CD4-positive, alpha-beta memory T cell (primary cell): ENCODE measurements at places on chromosomes 7 and 10. TPM values are rescaled to one million over a fixed set of nuclear protein-coding genes. Genes with fewer than 3 reads are reported as not detected.

WNT8B gene
- total RNA-seq = not detected

GRCh38 chr10:9615189-9615588 lies 1402.5 kb upstream of the CELF2 start:
- no peak overlapping the region for H3K27ac ChIP-seq
- H3K4me3 ChIP-seq = no peak overlapping the region
- DNase-seq = no peak
- H3K36me3 ChIP-seq = no peaks in the 10 kb centered on the region

DNA sequence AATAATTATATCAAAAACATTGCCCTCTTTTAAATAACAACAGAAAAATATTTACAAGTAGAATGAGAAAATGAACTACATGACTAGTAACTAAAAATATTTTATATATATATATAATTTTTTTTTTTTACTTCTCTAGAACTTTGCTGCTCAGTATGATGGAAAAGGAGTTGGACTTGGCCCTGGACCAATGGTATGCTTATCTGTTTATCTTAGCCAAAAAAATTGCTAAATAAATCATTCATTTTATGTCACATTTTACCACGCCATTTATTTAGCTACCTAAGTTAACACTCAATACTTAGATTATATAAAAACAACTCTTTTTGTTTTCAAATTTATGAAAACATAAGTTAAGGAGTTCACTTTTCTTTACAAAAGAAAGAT lies 6.7 kb downstream of the COL1A2 start:
- no peak overlapping the region for H3K4me3 ChIP-seq
- no peaks in the 10 kb centered on the region for H3K36me3 ChIP-seq
- DNase-seq = no peak
- H3K4me1 ChIP-seq = no peaks in the 10 kb centered on the region
- no peak overlapping the region for H3K27ac ChIP-seq

- DNase-seq = no peak
- H3K4me3 ChIP-seq = no peak overlapping the region
- H3K27ac ChIP-seq = no peak overlapping the region
- H3K27me3 ChIP-seq = no peaks in the 10 kb centered on the region
- peaks cover 69% of the 10 kb centered on the region for H3K36me3 ChIP-seq
These were observed 69.8 kb upstream of the GNA12 start for GRCh38 chr7:2913760-2914387.

GRCh38 chr7:98024075-98024474 lies 34.1 kb upstream of the OCM2 start:
- H3K27me3 ChIP-seq = no peaks in the 10 kb centered on the region
- H3K4me1 ChIP-seq = no peaks in the 10 kb centered on the region
- no peak overlapping the region for H3K27ac ChIP-seq
- DNase-seq = no peak

DNA sequence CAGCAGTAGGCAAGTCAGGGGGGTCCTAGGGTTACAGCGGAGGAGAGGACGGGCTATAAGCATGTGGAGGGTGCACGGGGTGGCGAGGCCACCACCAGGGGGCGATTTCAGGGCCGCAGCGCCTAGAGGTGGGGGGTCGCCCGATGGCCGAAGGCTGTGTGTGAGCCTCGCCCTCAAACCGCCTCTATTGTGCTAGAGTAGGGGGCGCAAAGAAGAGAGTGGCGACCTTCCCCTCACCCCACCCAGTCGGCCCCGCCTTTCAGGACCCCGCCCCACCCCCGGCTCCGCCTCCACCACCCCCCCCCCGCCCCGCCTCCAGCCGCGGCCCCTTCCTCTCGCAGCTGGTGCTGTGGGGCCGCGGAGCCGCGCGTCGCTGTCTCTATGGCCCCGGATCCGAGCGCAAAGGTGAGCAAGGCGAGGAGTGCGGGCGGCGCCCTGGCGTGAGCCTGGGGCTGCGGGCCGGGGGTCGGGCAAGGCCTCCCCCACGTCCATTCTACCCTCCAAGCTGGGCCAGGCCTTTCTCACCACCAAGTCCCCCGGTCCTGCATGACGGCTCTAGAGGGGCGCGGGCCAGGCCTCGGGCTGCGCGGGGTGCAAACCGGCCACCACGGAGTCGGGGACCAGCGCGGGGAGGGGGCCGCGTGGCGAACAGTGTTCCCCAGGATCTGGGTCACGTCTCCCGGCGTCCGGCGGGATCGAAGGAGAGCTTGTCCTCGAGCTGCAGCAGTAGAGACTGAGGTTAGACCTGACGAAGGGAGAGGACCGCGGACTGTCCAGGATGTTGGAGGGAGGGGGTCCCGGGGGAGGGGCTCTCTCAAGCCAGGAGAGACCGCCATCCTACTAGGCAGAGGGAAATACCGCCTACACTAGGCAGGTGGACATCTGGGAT lies at the start of gene SEMA4G:
Gene SEMA4G (plus strand): TSS at position 318 of the 889 bp plus-strand sequence. CDS start 3,409 bp downstream, outside the sequence.
- H3K4me1 ChIP-seq = peaks cover 18% of the 10 kb centered on the region
- H3K27me3 ChIP-seq = no peaks in the 10 kb centered on the region
- no peaks in the 10 kb centered on the region for H3K36me3 ChIP-seq
- peak within 1 kb of the TSS; percentile 58 for H3K4me3 ChIP-seq

GRCh38 chr10:121926671-121927317 lies 1.0 kb downstream of the ATE1 start:
- no peaks in the 10 kb centered on the region for H3K27me3 ChIP-seq
- H3K36me3 ChIP-seq = peaks cover under 1% of the 10 kb centered on the region
- peak overlapping the region; percentile 90 for H3K27ac ChIP-seq
- peak; percentile 55 for DNase-seq
- H3K4me1 ChIP-seq = peaks cover 17% of the 10 kb centered on the region

DNA sequence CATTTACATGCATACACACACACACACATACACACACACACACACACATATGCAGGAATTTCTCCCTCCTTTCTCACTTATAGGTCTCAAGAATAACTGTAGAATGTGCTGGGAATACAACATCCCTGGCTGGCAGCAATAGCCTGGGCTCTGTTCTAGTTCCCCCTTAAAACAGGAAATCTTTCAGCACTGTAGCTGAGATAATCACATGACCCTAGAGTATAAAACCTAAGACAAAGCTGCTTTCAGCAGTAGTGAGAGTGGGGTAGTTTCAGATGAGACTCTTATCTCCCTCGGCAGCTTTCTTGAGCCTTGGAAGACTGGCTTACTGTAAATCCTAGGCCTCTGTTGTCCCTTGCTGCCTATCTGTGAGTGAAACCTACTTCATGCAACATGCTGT lies 137.4 kb upstream of the AKR1E2 start:
- no peak for DNase-seq
- no peaks in the 10 kb centered on the region for H3K36me3 ChIP-seq
- no peak overlapping the region for H3K4me3 ChIP-seq

DNA sequence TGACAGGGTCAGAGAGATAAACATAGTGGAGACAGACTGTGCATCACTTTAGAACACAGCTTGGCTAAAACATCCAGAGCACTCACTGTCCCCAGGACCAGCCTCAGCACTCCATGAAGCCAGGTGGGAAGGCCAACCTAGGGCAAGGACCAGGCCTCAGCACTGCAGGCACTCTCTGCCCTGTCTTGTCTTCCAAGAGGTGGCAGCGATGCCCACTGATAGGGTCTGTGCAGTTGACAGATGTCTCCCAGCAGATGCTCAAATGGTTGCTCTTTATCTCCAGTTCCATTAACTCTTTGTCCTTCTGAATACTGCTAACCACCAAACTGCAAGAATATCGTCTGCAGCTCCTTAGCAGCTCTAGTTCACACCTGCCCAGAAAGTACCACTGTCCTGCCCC lies 9.1 kb downstream of the DDX56 start:
- no peak overlapping the region for H3K4me3 ChIP-seq
- DNase-seq = no peak
- no peak overlapping the region for H3K27ac ChIP-seq
- H3K27me3 ChIP-seq = no peaks in the 10 kb centered on the region
- H3K4me1 ChIP-seq = peaks cover 10% of the 10 kb centered on the region
- H3K36me3 ChIP-seq = peaks cover 38% of the 10 kb centered on the region

- no peak overlapping the region for H3K4me3 ChIP-seq
- H3K27me3 ChIP-seq = no peaks in the 10 kb centered on the region
- H3K4me1 ChIP-seq = no peaks in the 10 kb centered on the region
- no peaks in the 10 kb centered on the region for H3K36me3 ChIP-seq
These were observed 6.9 kb downstream of the LYZL1 start for GRCh38 chr10:29295813-29296212.

GRCh38 chr7:1588978-1589377 lies 19.1 kb upstream of the PSMG3 start:
- H3K36me3 ChIP-seq = no peaks in the 10 kb centered on the region
- no peak overlapping the region for H3K4me3 ChIP-seq
- peaks cover 9% of the 10 kb centered on the region for H3K27me3 ChIP-seq
- DNase-seq = no peak
- no peak overlapping the region for H3K27ac ChIP-seq

- peaks cover 28% of the 10 kb centered on the region for H3K4me1 ChIP-seq
- no peak for DNase-seq
- H3K4me3 ChIP-seq = no peak overlapping the region
These were observed 299.6 kb upstream of the NFE2L3 start for GRCh38 chr7:25852211-25852938.
